ENCODE measurements at places on chromosomes 4 and X.

DNA sequence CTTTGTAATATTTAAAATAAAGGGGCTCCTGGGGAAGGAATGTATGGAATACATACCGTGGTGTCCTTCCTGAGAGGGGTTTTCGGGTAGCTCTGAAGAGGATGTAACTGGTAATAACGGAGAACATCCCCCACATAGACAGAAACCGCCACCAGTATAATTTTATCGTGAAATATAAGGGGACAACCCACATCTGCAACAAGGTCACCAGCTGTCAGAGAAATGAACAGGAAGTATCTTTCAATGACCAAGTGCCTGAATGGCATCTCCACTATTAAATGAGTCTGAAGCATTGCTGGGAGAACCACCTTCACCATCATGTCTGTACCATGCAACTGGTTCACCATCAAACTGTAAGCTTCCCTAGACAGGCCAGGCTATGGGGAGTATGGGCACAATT is 31.7 kb downstream of the RNF175 start:
- DNase-seq, result no peak

DNA sequence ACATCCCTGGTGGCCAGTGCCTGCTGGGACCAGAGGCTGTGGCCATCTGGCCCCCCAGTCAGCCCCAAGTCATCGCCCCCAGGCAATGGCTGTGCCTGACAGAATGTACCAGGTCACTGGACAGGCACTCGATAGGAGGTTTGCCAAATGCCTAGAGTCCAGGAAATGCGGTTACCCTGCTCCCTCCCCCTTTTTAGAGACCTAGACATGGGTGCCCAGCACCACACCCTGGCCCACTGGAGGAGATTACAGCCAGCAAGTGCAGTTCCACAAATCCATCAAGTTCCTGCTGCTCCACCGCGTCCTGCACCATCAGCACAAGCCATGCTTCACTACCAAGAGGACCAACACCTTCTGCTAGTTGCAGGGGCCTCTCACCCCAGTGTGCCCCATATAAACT is 16.2 kb upstream of the ZFX start:
- DNase-seq, result no peak

DNA sequence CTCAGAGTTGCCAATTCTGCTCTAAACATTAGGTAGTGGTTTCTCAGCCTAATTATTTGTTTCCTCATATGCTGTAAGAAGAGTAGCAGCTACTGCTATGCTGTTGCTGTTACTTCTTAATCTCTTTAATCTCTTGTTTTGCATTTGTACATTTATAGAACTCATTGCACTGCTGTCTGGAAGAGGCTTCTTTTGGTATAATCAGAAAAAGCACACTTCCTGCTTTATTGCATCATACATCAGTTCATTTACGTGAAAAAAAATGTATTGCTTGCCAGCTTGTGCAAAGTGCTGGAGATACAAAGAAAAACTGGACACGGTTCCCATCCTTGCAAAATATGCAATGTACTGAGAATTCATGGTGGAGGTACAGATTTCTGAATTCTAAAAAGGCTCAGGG is 332.0 kb downstream of the GRXCR1 start:
- no peak for DNase-seq

DNA sequence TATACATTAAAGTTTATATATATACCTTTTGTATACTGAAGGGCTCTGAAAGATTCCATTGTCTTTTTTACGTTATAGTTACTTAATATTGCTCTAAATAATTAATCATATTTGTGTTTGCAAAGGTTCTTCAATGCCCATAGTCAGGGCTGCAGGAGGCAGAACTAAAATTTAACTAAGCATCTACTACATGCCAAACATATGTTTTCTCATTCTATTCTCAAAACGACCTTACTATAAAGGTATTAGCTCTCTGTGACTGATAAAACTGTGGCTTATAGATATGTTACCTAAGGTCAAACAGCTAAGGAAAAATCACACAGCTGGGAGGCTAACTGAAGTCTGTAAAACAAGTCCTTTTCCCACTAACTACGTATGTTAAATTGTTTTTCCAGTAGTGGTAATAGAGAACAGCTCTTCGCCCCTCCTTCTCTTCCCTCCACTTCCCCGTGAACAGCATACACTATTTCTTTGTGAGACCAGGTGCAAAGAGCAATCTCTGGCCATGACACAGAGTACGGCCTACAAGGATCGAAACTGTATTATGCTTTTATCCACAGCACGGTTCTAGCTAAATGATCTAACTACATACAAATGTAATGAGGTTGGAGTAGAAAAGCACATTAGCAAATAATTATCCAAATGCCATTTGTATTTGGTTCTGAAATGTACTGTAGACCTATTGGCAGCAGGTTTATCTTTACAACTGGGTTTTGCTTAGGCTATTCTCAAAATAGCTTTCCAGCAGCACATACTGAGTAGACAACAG is 1.7 kb downstream of the CNOT6L start:
- DNase-seq, result peak; percentile 66

GRCh38 chr4:156779042-156779441 is 192.6 kb downstream of the PDGFC start:
- no peak for DNase-seq

DNA sequence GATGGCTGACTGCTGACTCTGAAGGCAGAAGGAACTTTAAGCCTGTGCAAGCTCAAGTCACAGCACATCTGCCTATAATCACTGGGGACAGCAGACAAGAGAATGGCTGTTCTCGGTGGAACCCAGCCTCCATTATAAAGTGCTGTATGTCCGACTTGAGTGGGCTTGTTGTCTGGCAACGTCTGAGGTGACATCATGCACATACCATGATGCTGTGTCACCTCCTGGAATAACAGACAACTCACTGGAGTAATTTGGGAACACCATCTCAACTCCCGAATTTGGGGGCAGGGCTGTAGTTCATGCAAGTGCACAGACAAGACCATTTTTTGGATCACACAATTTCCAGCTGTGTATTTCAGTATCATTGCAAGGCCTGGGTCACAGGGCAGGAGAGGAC is 59.8 kb upstream of the GPM6B start:
- no peak for DNase-seq

GRCh38 chr4:76712564-76712963 is 185.4 kb downstream of the SOWAHB start:
- no peak for DNase-seq

- no peak for DNase-seq
Observed at GRCh38 chrX:110252711-110253110, 65.2 kb downstream of the AMMECR1 start.

- DNase-seq, result no peak
Observed at GRCh38 chr4:162803378-162803777, 363.3 kb downstream of the NAF1 start.

All from Peyer's patch (tissue), 4 donors.